ENCODE measurements at places on chromosomes 4 and X.

- DNase-seq = no peak
Observed at GRCh38 chr4:1297023-1297395, 7.3 kb downstream of the MAEA start.

DNA sequence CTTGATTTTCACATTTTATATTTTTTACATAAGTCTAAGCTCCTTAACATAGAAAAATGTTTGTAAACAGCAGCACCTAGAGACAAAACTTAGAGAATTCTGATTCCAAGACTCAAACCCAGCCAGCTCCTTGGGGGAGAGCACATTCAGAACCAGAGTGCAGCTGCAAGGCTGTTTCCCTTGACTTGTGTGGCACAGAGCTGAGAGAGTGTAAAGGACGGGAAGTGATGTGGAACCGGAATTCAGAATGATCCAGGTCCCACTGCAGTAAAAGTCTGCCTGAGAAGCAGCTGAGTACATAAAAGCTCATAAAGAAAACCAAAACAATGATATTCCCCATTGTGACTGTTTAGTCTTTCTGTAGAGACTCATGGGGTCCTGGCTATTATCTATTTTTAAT lies 713.8 kb downstream of the RAB28 start:
- DNase-seq = no peak

- no peak for DNase-seq
Observed at GRCh38 chr4:68372588-68372987, 22.7 kb upstream of the YTHDC1 start.

DNA sequence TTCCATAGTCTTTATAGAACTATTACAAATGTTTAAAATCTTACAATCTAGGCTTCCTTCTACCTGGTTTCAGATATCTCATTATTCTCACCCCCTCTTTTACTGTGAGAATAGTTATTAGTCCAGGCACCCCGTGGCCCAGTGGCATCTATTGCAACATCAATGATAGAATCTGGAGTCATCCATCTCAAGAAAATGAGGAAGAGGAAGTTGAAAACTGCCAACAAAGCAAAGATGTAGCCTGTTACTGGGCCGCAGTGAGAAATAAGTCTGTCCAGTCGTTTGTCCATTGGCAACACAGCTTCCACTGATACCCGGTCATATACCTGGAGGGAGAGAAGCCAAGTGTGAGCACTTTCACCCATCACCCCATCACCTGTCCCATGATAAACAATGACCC lies 6.0 kb upstream of the ASB11 start:
- no peak for DNase-seq

DNA sequence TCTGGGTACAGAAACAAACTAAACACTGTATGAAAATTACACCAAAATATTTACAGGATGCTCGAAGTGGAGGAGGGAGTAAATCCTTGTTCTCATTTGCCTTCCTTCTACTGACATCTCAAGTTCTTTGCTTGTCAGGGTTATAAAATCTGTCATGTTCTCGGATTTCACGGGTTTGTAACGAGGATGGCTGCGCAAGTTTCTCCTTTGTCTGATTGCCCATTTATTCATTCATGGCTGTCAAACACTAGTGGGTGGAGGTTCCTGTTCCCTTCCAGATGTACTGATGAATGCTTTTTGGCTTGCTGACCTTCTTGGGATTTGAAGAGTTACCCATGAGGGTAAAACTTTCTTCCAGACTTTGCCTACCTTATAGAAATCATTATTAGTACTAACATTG lies 206.9 kb downstream of the SPCS3 start:
- DNase-seq = no peak

GRCh38 chrX:65601530-65602220 lies 65.8 kb upstream of the MSN start:
- DNase-seq = no peak

DNA sequence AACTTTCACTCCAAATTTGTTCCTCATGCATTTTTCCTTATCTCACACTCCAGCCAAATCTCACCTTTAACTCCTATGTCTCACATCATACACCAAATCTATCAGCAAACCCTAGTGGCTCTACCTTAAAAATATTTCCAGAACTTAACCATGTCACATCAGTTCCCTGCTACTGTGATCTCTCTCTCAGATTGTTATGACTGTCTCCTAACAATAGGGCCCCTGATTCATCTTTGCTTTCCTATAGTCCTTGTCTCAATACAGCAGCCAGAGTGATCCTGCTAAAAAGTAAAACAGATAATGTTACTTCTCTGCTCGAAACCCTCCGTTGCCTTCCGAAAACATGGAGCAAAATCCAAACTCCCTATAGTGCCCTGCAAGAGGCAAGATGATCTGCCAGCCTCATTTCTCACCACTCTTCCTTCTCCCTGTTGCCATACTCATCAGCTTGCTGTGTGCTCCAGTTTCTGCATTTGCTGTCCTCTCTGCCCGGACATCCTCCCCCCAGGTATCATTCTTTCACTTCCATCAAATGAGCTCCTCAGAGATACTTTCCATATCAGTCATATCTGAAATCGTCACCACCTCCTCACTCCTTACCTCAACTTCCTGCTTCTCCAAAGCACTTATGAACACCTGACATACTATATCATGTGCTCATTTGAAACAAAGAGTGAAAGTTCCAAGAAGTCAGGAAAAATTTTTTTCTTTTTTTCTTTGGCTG lies 293.4 kb upstream of the NR3C2 start:
- DNase-seq = no peak

- DNase-seq = no peak
Observed at GRCh38 chrX:29477878-29478277, 737.5 kb upstream of the MAGEB2 start.

DNA sequence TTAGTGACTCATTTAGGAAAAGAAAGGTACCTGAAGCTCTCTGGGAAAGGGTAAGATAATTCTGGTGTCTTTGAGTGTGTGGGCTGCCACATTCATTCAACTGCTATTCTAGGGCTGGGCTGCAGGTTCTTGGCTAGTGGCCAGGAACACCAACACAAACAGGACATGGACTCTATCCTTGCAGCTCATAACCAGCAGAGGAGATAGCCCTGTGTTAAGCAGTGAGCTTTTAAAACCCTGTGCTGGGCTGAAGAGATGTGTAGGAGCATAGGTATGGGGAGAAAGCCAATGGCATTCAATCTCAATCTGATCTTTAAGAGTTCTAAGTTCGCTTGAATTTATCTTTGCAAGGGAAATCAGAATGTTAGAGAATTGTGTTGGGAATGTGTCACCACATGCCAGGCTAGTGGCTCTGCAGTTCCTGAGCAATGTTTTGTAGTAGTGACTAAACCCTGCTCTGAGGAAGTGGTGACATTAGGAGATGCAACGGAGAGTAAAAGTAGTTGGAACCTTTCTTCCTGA lies 39.2 kb downstream of the SGMS2 start:
- no peak for DNase-seq

DNA sequence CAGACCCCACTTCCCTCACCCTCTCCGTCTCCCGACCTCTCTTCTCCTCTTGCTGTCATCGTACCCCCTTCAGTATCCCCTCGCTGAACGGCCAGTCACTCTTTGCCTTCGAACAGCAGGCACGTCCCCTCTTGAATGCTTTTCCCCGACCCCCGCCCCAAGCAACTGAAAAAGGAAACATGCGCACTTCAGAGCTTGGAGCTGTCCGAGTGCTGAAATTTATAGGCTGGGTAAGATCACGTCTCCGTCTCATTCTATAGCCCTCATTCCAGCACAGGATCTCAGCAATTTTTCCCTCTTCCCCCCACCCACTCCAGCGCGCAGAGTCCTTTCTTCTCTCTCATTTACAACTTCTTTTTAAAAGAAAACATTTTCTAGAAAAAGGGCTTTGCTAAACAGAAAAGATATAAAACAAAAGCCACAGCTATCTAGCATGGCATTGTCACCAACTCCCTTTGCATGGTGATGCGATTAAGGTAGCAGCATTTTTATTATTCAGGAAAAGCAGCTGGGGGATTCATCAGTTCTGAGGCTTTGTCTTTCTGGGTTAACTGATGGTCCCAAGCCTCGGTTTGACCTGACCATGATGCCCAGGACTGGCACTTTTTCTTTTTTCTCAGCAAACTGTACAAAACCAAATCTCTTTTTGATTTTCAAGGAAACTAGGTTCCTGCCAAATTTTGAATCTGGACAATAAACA lies at the start of gene GLRA2:
Gene GLRA2, plus strand, starts transcription at position 247 of the 700 bp plus-strand sequence. CDS start 522 bp downstream, outside the sequence.
- no peak for DNase-seq

DNA sequence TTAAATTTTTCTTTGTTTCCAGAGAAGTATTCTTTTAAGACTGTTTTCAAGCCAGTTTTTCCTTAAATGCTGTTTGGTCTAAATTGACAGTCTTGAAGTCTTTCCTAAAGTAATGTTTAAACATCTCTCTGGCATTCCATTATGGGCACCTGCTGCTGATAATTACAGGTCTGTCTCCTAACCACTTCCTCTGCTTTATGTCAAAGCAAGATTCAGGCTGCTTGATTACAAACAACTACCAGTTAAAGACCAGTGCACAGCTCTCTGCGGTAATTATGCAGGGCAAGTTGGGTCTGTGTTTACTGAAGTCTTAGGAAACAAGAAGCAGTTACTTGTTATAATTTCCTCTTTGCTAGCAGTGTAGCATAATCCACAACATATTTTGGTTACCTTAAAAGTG lies 17.6 kb downstream of the UNC5C start:
- DNase-seq = no peak

DNA sequence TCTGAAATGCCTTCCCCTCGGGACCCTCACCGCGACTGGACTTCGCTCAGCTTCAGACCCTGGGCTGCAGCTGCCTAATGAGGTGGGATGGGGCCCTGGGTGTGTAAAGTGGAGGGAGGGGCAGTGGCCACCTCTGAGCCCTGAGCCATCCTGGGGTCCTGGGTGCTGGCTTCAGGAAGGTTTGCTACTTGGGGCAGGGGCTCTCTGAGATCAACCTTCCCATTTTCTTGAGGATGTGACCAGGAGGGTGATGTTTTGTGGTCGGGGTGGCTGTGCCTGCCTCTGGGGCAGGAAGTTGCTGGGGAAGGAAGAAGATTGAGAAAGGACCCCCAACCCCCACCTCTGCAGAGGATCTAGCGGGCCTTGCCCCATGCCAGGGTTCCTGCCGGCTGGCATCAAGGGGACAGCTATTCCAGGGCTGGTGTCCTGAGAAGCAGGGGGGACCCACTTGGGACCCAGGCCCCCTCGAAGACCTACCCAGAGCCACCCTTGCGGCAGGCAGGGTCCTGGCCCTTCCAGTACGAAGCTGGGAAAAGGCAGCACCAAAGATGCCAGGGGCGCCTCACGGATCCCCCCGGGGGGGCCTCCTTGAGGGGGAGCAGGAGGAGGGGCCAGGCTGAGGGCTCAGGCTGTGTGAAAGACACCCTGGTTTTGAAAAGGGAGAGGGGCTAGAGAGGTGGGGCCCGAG lies 6.5 kb downstream of the SH3BP2 start:
- DNase-seq = no peak

GRCh38 chr4:47490550-47490949 lies 5.5 kb downstream of the ATP10D start:
- DNase-seq = no peak

DNA sequence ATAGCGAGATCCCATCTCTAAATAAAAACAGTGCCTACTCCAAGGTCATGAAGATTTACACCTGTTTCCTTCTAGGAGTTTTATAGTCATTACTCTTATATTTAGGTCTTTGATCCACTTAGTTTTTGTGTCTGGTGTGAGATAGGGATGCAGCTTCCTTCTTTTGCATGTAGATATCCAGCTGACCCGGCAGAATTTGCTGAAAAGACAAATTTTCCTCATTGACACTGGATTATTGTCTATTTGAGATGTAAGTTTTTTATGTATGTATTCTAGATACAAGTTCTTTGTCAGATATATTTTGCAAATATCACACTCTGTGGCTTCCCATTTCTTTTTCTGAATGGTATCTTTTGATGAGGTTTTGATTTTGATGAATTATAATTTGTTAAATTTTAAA lies 85.4 kb downstream of the RFC1 start:
- DNase-seq = no peak

DNA sequence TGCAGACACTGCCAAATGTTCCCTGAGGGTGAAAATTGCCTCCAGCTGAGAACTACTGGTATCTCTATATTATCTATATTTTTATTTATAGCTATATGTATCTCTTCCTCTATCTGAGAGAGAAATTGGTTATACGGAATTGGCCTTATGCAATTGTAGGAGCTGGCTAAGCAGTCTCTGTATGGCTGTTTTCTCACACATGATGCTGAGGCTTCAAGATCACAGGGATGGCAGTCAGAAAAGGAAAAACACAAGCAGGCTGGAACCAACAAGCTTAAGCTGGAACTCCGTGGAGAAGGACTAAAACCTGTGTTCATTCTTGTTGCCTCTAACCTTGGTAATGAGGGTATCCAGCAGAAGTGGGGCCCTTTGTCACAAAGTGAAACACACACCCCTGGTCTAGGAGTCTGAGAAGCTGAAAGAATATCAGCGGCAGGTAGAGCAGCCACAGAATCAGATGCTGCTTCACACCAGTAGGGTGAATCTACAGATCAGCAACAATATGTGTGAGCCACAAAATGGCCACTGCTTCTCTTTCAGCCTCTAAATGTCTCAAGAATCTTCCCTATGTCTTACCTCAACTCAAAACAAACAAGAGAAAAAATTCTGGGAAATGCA lies 166.5 kb upstream of the PPP1R2C start:
- no peak for DNase-seq

- DNase-seq = no peak
Observed at GRCh38 chr4:111678479-111678878, 466.8 kb upstream of the FAM241A start.

DNA sequence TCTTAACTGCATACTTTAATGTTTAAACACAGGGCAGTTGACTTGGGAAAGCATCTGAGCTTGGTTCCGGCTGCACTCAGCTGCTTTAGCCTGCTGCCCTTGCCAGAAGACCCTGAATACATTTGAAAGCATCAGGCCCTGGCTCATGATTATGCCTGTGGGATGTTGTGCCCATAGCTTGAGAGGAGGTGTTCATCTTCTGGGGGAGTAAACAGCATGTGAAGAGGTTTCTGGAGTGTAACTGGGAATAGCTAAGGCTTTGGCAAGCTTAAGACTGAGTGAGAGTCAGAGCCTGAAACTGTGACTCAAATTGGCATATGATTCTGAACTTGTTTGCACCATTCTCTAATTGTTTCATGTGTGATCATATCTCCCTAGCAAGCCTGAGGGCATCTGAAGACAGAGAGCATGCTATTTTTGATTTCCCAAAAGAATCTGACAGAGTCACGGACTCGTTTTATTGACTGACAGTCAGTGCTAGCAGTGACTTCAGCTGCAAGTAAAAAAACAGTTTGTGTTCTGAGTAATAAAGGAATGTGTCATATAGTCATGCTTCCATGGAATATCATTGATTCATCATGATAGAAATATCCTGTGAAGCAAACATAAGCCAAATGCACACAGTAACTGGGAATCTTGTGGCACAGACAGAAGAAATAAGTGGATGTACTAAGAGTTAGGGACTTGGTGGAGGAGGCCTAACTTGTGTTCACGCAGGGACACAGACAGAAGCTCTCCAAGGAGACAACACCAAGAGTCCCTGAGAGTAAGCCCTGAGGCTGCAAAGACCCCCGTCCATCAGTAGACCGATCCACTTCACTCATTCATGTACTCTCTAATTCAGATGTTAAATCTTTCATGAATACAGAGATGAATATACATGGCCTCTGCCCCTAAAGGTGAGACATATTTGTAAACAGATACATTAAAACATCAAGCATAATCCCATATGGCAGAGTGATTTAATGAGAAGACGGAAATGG lies 100.7 kb downstream of the SYNPO2 start:
- no peak for DNase-seq

Data from GM12864 (cell line).